ENCODE measurements at places on chromosomes 5 and 9.
A peak's percentile ranks its signal among the peaks of the same experiment; 100 is the strongest.

DNA sequence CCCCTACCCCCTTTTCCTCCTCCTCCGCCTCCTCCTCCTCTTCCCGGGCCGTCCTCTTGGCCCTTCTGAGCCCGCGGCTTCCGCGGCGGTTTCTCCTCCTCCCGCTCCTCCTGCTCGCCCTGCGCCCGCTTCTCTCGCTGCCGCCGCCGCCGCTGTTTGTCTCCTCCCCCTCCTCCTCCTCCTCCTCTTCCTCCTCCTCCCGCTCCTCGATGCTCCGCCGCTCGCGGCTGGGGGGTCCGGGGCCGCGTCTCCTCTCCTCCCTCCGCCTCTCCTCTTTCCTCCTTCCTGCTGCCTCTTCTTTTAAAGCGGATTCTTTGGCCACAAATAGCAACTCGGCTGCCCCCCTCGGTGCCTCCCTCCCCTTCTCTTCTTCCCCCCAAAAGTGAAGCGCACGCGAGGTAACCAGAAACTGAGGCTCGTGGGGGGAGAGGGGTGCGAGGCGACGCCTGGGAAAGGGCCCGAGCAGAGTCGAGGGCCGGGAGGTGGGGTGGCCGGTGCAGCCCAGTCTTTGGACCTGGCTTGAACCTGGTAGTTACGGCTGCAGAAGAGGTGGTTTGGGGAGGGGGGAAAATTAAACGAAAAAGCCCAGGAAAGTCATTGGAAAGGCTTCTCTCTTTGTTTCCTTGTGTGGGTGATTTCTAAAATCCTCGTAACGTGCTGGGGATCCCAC lies 1058.5 kb upstream of the DMAC1 start:
- DNase-seq, result no peak

DNA sequence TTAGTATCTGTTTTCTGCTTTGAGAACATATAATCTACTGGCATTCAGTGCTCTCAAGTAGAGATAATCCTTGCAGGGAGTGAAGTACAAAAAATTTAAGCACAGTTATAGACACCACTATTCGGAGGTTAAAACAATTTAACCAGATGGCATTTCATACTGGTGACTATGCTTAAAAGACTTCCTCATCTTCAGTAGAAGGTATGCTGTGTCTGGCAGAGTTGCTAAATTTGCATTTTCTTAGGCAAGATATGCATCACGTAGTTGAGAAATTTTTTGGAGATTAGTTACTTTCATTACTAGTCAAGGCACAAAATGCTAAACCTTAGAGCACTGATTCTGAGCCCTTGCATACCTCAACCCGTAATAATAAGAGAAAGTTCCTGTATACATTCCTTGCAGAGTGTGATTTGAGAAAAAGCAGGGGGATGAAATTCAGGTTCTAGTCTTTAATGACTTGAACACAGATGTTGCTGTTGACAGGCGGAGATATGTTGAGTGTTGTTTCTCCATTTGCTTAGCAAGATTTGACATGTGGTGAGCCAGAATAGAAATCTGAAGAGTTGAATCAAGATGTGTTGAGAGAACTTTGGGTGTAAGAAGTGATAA lies 70.8 kb upstream of the STARD4 start:
- no peak for DNase-seq

GRCh38 chr5:90479611-90480385 lies 5.1 kb downstream of the POLR3G start:
- no peak for DNase-seq

DNA sequence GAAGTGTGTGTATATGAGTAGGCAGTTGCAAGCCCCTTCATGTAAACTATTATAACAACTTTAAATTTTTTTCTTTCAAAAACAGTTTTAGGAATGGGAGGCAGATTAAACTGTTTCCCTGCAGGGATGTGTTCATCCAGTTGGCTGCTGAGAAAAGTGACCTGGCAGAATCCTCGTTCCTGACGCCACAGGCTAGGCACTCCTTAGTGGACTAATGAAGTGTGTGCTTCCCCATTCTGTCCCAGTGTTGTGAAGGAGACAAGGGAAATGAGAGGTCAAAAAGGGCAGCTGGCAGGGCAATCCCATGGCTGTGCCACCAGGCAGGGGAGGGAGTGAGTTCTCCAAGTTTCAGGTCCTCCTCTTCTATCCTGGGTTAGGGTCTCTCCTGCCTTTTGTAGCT lies 59.8 kb downstream of the FOXD1 start:
- no peak for DNase-seq

DNA sequence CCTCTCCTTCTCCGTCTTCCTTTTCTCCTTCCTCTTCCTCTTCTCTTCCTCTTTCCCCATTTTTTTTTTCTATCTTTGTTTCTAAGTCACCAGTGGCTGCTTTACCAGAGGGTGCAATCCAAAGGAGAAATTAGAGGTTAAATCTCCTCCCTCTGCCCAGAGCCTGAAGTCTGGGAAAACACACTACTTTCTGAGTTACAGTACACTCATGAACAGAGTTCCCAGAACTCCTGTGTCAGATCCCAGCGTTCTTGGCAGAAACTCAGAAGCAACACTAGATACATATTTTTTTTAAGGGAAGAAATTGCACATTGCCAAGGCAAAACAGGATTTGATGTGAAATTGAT lies 189.0 kb downstream of the SNCAIP start:
- DNase-seq, result no peak

DNA sequence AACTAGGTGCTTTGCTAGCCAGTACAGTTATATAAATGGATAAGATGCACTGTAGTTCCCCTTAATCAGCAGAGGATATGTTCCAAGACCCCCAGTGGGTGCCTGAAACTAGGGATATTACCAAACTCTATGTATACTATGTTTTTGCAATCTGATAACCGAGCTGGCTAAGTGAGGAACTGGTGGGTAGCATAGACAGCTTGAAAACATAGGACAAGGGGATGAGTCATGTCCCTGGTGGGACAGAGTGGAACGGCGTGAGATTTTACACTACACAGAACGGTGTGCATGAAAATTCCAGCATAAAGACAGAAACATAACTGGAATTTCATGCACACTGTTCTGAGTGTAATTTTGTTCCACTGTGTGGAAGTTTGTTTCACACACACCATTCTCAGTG lies 86.9 kb downstream of the BASP1 start:
- DNase-seq, result no peak

- no peak for DNase-seq
Measured at GRCh38 chr9:111034898-111035539, 3.3 kb downstream of the LPAR1 start.

GRCh38 chr5:157562111-157562581 lies 13.4 kb downstream of the ADAM19 start:
- DNase-seq, result no peak

- DNase-seq, result no peak
Measured at GRCh38 chr5:137603891-137604290, 104.8 kb upstream of the SPOCK1 start.

GRCh38 chr9:75626860-75627259 lies 263.6 kb upstream of the PCSK5 start:
- no peak for DNase-seq

- DNase-seq, result no peak
Measured at GRCh38 chr5:119078071-119078846, 7.4 kb downstream of the DMXL1 start.

DNA sequence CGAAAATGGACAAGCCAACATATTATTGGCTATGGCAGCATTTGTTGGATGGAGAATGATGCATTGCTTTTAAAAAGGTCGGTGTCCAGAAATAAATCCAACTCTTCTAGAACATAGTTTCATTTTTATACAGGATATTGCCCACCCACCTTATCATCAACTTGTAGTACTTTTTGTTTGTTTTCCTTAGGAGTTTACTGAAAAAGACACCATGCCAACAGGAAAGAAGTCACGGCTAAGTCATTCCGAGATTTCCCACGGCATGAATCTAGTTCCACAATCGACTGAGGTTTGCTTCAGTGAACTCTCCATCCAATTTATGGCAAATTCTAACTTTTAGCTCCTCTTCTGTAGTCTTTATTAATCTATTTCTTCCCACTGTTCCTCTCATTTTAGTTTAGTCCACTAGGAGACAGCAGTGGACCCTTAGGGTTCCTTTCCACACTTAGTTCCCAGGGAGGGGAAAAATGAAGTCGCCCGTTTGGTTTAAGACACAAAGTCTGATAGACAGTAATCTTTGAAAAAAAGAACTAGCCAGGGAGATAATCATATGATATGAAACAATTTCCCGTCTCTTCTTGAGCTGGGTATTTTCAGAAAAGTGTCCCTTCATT lies 237.5 kb downstream of the AP3B1 start:
- DNase-seq, result no peak

- DNase-seq, result no peak
Measured at GRCh38 chr9:10062629-10063395, 550.0 kb downstream of the PTPRD start.

DNA sequence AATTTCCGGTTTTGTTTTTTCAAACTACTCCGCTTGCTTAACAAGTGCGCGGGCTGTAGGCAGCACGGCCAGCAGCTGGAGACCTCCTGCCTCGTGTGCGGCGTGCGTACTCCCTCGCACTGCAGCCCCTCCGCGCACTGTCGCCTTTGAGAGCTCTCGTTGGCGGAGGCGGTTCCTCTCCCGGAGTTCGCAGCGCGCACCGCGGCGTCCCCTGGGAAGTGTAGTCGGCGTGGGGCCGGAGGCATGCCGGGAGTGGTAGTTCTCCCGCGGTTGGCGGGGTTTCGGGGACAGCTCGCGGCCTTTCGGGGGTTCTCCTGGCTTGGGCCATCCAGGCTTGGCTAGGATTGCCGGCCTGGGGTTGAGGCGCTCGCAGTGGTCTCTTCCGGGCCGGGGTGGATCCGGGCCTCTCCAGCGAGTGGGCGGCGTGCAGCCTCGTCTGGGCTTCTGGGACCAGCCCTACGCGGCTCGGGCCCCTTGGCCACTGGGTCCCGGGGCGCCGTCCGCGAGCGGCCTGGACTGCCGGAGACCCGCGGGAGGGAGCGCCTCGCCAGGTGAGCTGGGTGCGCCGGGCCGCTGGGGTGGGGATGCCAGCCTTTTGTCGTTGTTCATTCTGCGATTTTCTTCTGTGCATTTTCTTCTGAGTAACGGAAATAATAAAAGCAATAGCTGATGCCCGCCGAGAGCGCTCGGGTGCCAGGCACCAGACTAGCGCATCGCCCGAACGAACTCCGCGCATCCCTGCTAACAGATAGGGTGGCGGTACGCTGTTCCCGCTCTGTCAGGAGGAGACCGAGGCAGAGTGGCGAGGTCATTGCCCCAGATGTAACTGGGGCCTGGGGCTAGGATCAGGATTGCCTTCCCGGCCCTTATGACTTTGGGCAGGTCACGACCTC lies at the start of gene ZNF354C:
Gene ZNF354C, plus strand, starts transcription at position 258 of the 893 bp plus-strand sequence. CDS start 1,696 bp downstream, outside the sequence.
- peak; percentile 17 for DNase-seq

- no peak for DNase-seq
Measured at GRCh38 chr5:112586596-112587062, 151.1 kb upstream of the APC start.

DNA sequence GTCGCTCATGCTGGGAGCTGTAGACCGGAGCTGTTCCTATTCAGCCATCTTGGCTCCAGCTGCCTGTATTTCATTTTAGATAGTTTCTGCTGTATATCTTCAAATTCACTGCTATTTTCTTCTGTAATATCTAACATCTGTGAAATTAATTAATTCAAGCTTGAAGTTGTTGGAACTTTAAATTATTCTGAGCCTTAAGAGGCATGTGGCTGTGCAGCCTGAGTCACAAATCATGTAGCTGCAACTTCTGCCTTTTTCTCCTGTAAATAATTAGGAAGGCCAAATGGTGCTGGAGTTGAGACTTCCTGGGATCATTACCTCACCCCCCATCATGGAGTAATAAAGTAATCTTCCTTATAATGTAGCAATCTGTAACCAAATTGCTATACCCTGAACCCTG lies 183.3 kb upstream of the PCSK5 start:
- DNase-seq, result no peak

GRCh38 chr9:17622141-17622540 lies 43.3 kb downstream of the SH3GL2 start:
- no peak for DNase-seq

DNA sequence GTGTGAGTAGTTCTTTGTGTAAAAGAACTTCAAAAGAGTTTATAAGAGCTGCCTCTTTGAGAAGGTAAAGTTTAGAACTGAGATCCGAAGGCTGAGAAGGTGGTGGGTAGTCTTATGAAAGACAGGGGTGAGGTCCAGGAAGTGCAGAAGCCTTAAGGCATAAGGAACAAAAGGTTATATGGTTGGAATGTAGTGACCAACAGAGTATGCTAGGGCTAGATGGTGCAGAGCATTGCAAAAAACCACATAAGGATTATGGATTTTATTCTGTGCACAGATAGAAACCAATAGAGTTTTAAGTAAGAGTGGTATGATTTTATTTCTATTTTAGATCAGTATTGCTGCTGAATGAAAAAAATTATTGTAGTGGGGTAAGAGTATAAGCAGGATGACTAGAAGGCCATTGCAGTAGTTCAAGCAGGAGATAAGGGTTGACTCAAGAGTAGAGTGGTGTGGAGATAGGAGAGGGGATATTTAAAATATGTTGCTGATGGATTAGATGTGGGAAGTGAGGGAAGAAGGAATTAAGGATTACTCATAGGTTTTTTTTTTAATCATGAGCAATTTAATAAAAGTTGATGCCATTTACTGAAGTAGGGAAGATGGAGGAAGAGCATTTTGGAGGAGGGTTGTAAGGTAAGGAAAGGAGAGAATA lies 3.7 kb downstream of the RECK start:
- no peak for DNase-seq

- DNase-seq, result peak; percentile 55
Measured at GRCh38 chr9:97759581-97760288, 62.6 kb upstream of the XPA start.

- DNase-seq, result no peak
Measured at GRCh38 chr9:19113964-19114679, 11.4 kb upstream of the HAUS6 start.

Data from HuH-7.5 (cell line).